T-helper 9 cell (primary cell): ENCODE measurements at places on chromosomes 1 and 21.

DNA sequence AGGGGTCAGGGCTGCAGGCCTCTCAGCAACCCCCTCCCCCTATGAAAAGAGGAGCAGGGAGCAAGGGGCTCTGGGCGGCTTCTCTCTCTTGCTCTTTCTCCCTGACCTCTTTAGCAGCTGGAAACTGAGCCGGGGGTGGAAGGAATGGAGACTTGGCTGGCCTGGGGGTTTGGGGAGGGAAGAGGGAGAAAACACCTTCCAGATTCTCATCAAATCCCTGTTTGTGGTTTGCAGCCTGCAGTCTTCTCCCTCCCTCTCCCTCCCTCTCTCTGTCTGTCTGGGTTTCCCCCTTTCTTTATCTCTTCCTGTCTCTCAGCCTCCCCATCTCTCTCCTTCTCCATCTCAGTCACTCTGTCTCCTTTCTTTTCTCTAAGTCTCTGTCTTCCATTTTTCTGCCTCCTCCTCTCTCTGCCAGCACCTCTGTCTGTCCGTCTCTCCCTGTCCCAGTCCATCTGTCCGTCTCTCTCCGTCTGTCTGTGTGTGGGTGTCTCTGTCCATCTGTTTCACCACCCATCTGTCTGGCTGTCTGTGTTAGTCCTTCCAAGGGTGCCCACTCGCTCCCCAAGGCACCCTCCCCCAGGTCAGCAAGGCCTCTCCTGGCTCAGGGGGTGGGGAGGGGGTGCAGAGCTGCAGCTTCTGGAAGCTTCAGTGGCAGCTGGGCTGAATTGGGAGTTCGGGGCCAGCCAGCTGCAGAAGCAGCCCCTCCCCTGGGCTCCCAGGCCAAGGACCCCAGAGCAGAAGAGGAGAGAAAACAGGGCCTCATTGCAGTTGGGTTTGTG, 6.2 kb downstream of the AHDC1 start:
- DNase-seq, result no peak

DNA sequence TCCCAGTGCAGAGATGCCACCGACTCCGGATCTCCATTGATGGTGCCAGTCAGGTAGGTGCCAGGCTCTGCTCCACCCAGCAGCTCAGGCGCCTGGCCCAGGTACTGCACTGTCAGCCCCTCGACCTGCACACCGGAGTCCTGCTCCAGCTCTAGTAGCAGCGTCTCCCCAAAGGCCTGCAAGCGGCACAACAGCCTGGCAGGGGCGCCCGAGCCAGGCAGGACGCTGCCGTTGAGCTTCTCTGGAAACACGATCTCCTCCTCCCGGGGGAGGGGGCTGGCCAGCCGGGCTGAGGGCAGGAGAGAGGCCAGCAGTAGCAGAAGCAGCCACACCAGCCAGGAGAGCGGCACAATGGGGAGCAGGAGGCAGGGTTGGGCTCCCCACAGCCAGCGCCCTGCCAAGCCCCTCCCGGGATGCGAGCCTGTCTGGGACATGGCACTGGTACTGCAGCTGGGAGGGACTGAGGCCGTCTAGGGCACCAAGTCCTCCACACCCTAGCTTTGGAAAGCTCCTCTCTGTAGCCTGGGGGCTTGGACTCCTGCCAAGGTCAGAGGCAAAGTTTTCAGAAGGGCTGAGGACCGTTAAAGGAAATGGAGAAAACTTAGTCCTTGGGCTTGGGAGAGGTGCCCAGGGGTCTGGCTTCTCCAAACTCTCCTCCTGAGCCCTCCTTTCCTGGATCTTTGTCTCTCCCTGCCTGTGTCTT, 509 bp downstream of the ADAMTS4 start:
- DNase-seq, result no peak

DNA sequence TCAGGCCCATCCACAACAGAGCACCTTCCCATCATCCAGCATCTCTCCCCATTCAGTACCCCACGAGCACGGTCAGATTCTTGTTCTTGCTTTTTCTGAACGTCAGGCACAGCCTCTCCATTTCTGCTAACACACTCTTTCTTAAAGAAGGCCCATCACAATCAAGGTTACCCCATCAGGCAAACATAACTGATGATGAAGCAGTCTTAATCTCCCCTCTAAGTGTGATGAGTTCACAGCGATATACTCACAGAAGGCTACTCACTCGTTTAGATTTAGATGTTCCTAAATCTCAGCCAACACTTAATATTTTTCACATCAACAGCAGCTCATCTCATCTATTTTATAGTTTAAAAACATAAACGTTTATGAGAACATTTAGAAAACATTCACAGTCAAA, 75.6 kb downstream of the ADSS2 start:
- no peak for DNase-seq

- no peak for DNase-seq
Measured at GRCh38 chr21:29413683-29414082, 115.0 kb downstream of the BACH1 start.

DNA sequence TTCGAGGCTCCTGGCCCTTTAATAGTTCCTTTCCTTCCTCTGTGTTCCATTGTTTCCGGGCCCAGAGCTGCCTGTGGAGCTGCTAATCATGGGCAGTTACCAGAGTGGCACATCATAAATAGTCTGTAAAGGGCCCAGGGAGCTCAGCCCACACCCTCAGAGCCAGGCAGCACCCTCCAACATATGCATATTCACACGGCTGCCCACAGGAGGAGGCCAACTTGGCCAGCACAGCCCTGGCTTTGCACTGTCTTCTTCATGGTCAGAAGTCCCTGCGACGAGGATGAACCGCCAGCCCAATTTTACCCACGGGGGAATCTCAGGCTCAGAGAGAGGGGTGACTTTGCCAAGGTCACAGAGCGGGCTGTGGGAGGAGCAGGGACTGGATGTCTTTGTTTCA, 172.5 kb downstream of the TRABD2B start:
- no peak for DNase-seq

DNA sequence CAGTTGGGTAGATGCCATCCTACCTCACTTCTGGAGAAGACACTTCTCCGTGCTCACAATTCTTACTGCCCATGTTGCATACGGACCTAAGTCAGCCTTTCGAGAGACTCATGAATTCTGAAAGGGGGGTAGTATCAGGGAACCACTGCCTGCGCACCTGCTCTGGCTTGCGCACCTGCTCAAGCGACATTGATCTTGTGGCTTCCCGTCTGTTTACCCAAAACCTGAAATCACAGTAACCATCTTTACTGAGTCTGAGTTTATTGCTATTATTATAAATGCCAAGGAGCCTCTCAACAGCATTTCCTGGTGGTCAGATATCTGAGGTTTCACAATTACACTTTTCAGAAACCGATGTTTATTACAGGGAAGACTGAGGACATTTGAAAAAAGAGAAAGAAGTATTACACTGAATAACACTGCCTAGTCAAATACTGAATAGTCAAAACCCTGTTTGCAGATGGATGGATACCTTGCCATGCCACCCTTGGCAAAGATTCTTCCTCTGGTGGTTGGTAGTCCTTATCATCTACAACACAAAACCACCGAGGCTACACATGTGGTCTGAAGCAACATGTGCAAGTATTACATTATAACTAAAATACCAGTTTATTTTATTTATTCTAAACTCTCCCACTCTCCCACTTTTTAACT, 208.7 kb downstream of the SIPA1L2 start:
- no peak for DNase-seq

GRCh38 chr1:8247811-8248436, 70.0 kb upstream of the SLC45A1 start:
- DNase-seq, result no peak
